ENCODE measurements at places on chromosomes 16 and 17.

DNA sequence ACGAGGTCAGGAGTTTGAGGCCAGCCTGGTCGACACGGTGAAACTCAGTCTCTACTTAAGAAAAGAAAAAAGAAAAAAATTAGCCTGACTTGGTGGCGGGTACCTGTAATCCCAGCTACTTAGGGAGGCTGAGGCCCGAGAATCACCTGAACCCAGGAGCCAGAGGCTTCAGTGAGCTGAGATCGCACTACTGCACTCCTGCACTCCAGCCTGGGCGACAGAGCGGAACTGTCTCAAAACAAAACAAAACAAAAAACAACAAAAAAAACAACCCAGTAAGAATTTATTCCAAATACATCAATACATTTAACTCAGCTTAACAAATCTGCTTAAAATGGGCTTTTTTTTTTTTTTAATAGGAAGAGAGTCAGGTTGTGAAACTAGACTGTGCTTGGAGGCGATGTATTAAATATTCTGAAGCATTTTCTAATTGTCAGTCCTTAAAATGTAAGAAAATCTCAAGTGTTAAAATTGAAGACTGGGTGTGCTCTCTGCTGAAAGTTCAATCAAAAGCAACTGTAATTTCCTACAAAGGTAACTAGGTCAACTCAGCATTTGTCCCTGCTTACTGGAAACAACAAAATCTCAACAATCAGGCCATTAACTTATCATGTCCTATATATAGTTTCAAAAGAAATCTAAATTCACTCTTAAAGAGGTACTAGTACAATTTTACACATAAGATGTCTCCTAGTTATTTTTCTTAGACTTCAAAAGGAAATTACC is 23.2 kb downstream of the KANSL1 start:
- DNase-seq = no peak

GRCh38 chr17:49861150-49861884 is 13.4 kb upstream of the TAC4 start:
- peak; percentile 23 for DNase-seq

GRCh38 chr17:68458260-68459036 is 1.2 kb upstream of the WIPI1 start:
- no peak for DNase-seq

DNA sequence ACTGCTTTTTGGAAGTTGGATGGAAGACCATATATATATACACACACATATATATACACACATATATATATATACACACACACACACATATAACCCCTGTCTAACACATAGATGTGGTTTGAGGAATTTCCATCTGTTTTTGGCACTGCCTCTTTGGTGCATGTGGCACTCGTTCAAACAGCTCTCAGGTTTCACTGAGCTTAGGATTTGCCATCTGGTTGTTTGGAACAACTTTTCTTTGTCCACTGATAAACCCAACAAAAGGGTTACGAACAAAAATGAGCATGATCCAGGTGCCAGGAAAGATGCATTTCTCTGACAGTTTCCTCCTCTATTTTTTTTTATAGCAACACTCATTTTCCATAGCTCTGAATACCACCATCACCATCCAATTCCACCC is 14.6 kb upstream of the KCNJ16 start:
- DNase-seq = no peak

GRCh38 chr17:74354123-74354522 is 7.5 kb downstream of the BTBD17 start:
- no peak for DNase-seq

- peak; percentile 14 for DNase-seq
These were observed 36.4 kb downstream of the GPT2 start for GRCh38 chr16:46920402-46921068.

DNA sequence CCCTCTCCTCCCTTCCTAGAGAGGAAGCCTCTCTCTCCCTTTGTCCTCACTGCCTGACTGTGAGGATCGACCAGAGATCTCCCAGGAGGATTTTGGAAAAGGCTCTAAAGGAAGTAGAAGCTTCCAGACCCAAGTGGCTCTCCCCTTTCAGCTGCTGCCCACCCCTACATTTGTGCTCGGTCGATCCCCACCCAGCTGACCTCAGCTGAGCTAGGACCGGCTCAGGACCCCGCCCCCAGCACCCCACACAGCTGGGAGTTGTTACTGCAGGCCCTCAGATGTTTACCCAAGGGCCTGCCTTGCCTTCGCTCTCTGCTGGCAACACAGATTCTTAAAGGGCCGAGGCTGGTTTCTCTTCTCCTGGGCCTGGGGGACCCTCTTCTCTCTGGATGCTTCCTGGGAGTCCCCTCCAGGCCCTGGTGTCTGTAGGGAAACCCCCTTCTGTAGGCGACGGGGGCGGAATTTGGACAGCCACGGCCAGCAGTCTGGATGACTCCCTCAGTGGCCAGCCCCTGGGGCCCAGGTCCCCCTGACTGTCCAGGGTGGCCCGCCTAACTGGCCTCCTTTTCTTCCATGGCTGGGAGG is 26.9 kb upstream of the TIMP2 start:
- no peak for DNase-seq

DNA sequence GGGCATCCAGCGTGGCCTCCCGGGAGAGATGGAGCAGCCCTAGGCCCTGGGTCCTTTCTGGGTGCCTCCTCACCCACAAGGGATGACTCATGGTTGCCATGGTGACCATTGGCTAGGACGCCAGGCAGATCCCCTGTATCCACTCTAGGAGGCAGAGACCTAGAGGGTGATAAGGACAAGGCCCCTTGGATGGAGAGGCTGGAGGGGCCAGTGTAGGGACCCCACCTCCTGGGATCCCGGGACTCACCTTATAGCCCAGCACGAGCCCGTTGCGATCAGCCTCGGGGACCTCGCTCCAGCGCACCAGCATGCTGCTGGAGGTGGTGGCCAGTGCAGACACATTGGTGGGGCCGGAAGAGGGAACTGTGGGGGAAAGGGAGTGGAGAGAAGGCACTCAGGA is 82.2 kb upstream of the CDC42EP4 start:
- DNase-seq = no peak

- DNase-seq = no peak
These were observed 60.9 kb downstream of the MRTFB start for GRCh38 chr16:14131774-14132695.

GRCh38 chr17:47203984-47204721 is 5.0 kb upstream of the MYL4 start:
- DNase-seq = no peak

DNA sequence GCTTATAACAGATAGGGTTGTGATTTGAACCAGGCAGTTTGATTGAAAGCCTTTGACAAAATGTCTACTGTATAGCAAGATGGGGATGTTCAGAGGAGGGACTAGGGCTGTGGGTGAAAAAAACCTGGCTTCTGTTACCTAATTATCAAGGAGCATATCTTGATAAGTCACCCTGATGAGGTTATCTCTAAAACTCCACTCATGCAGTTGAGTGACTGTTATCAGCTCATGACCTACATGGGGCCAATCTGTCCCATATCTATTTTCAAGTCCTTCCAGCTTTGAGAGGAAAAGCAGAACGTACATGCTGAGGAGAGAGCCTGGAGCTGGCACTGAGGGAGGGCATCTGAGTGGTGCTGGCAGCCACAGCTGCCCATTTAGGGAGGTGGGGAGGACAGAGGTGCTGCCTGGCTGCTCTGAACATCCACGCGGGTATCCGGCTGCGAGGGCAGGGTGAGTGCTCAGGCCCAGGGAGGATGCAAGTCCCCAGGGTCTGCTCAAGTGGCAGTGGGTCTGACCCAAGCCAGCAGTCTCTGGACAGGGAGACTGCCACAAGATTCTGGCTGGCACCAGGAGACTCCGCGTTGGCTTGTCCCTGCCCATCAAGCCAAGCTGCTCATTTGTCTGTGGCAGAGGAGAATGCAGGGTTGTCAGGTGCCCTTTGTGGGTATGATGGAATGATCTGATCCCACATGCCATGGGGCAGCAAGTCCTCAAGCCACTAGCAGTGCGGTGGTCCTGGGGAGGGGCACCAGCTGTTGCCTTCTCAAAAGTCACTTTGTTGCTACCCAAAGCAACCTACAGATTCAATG is 29.2 kb downstream of the ATPAF2 start:
- no peak for DNase-seq

GRCh38 chr16:58053682-58054005 is 28.1 kb downstream of the MMP15 start:
- no peak for DNase-seq

DNA sequence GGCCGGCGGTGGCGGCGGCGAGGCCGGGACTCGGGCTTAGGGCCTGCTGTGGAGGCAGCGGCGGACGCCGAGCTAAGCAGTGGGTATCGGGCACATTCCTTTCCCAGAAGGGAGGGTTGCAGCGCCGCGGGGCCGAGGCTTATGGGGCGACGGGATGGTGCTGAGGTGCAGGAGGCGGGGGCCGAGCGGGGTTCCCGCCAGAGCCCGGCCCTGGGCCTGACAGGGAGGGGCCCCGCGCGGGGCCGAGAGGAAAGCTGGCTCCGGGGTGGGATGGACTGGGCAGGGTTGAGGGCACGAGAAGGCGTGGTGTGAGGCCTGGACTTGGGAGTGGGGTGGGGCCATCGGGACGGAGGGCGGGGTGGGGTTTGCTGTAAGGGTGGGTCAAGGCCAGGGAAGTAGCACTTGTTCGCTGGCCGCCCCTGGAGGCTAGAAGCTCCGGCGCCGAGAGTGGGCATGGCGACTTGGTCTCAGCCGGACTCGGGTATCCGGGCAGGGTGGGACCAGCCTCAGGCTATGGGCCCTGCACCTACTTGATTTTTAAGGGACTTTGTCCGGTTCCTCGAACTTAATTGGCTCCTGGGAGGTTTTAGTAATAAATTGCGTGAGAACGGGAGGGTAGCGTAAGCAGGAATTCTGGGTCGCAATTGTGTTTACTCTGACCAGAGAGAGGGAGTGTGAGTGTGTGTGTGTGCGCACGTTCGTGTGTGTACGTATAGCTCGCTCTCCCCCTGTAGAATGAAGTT is 396 bp downstream of the NFE2L1 start:
- peak; percentile 82 for DNase-seq

GRCh38 chr17:61411261-61412142 is 11.9 kb downstream of the TBX2 start:
- no peak for DNase-seq

DNA sequence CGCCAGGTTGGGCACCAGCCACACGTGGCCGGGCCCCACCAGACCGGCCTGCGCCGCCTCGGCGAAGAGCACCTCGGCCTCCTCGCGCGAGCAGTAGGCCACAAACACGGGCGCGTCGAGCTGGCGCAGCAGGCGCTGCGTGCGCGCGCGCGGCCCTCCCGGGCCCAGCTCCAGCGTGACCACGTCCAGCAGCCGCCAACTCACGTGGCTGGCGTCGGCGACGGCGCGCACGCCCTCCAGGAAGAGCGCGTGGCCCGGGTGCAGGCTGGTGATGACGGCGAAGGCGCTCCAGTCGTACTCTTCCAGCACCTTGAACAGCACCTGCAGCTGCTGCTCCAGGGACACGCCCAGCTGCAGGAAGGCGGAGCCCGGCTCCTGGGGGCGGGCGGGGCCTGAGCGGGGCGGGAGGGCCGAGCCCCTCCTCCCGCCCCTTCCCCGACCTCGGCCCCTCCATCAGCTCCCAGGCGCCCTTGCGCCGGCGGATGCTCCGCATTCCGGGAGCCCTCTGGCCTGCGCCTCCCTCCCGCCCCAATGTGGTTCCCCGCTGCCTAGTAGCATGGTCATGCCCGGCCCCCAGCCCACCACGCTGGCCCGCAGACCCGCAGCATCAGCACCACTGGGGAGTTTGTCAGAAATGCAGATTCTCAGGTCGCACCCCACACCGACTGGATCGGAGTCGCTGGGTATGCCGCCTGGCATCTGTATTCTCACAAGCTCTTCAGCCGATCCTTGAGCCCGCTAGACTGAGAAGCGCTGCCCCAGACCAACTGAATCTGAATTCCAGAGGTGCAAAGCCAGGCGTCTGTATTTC is 7.2 kb downstream of the GRIN2C start:
- no peak for DNase-seq

- DNase-seq = no peak
These were observed 2.7 kb downstream of the C16orf87 start for GRCh38 chr16:46828292-46828691.

DNA sequence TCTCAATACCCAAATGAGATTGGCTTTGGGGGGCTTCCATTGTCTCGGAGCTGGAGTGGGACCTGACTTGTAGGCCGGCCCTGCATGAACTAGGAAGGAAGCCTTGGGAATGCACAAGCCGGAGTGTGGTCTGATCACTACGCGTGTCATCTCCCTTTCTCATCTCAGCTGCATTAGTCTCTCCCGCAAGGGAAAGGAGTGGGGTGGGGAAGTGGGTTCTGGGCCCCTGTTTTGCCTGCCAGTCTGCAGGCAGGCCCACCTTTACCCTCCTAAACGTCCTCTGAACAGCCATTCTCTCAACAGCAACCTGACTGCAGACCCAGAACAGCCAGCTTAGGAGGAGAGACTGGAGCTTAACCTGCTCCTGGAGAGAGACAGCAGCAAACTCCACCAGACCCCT is 11.4 kb upstream of the DNAI2 start:
- no peak for DNase-seq

DNA sequence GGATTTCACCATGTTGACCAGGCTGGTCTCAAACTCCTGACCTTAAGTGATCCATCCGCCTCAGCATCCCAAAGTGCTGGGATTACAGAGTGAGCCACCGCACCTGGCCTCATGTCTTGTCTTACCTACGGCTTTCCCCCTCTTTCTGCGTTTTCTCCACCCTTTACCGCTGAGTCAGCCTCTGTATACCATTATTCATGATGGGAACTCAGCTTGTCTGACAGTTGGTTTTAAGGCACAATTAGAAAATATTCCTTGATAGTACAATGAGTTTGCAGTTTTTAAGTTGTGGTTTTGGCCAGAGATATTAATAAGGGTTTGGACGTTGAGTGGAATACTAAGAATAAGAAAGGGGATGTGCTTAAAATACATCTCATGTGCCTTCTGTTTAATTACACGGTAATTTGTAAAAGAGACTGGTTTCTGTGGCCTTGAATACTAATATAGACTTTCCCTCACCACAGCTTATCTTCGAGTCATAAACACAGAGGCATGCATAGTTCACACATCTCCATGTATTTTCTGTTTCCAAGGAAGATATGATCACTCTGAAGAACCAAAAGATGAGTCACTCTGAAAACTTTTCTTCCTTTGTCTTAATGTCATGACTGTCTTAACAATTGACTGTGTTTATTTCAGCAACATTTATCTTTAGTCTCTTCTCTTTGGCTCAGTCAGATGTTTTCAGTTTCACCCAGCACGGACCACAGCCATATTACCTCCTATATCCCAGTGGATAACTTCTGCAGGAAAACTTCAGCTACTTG is 54.4 kb downstream of the PITPNC1 start:
- no peak for DNase-seq

DNA sequence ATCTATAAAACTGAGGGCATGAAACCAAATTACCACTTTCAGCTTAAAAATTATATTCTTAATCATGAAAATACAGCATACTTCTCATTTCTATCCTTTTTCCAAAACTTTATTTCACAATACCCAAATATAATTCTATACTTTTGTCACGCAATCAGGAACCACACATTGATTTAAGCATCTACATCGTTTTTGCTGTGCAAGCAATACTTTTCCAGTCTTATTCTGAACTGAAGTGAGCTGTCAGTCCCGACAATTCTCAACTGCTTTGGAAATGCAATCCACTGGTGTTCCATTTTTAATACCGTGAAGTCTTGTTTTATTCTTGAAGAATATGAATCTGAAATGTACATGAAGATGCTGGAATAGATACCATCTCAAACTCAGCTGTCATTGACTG is 60.1 kb upstream of the NOL11 start:
- DNase-seq = no peak

GRCh38 chr17:48878920-48879898 is 13.4 kb upstream of the ATP5MC1 start:
- peak; percentile 18 for DNase-seq
